ENCODE measurements at places on chromosomes 12 and 14.
A peak's percentile ranks its signal among the peaks of the same experiment; 100 is the strongest.

DNA sequence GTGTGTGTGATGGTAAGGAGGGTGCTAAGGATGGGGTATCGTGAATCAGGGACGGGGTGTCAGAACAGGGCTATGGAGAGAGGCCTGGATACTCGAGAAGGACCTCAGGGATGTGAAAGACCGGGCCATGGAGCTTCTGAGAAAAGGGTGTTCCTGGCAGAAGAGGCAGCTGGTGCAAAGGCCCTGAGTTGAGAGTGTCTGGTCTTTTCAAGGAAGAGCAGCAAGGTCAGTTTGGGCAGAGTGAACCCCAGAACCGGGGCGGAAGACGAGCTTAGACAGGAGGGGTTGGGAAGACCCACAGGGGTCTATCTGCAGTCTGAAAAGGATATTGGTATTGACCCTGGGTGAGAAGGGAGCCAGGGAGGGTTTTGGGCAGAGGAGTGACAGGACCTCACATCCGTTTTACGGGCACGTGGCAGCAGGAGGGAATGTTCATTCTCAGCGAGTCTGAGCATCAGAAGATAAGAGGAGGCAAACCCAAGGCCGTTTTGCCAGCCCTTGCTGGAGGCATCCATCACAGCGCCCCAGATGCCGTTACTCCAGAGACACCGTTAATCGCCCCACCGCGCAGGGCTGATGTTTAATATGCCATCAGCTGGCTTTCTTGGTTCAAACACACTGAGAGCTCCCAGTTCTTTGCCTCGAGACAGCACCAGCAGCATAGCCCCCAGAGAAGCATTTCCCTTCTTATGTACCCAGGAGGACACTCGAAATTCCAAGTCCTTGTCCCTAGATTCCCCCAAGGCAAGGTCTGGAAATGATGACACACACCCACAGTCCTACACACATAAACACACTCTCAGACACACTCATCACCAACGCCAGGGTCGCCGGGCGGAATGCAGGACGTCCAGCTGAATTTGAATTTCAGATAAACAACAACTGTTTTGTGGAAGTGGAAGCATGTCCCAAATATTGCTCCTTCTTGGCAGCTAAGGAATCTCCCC is 41.4 kb upstream of the EML1 start:
- DNase-seq: no peak

DNA sequence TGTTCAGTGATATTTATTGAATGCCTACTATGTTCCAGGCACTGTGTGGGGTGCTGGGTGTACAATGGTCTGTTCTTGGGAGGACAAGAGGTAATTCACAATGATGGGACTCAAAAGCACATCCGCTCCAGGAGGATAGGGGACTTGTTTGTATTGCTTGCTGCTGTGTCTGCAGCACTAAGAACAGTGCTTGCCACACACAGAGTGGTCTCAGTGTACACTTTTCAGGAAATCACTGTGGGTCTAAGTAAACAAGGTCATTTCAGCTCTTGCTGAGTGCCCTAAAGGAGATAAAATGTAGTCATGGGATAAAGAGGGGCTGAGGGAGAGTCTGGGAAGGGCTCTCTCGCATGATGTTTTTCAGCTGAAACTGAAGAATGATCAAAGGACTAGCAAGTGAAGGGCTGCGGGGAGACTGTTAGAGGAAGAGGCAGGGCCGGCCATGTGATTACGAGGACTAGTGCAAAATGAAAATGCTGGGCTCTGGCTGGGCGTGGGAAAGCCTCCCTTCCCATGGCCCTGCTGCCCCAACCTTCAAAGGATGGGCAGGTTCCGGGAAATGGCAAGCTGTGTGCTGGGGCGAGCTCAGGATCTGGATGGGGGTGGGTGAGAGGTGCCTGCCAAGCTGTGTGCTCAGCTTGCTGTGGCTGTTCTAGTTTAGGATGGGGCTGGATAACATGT is 39.1 kb downstream of the ADCK1 start:
- DNase-seq: no peak

DNA sequence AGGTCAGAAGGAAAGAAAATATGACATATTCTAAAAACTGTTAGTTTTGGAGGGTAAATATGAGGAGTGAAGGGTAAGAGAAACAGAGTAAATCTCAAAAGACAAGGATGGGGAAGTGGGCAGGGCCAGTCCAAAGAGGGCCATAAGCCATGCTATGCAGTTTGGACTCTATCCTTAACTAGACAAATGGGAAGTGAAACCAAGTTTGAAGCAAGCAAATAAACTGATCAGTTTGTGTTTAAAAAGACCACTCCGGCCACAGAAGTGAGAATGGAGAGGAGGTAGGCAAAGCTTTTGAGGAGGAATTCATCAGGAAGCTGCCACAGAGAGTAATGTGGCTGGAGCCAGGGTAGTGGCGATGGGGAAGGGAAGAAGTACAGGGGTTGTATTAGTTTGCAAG is 37.5 kb upstream of the DAAM1 start:
- no peak for DNase-seq

- no peak for DNase-seq
Measured at GRCh38 chr12:103769240-103769945, 71.6 kb downstream of the NT5DC3 start.

GRCh38 chr12:121990692-121991603 is 30.7 kb upstream of the BCL7A start:
- DNase-seq: no peak

DNA sequence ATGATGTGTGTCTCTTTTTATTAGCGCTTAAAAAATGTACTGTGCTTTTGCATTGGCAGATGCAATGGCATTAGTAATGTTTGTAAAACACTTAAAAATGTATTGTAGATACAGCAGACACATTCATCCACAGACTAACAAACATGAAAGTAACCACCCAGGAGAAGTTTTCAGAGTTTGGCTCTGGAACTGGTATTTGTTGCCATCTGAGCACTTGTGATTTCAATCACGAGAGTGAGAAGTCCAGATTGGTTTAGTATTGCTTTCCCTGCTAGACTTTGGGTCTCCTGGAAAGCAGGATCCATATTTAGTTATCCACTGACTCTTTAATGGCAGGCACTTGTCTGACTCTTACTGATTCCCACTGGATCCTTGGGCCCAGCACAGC is 13.2 kb downstream of the RASSF8 start:
- no peak for DNase-seq

- DNase-seq: no peak
Measured at GRCh38 chr12:94244165-94245133, 96.1 kb downstream of the PLXNC1 start.

- DNase-seq: no peak
Measured at GRCh38 chr12:96906498-96906848, 584 bp upstream of the NEDD1 start.

GRCh38 chr14:82328442-82328841 is 794.8 kb upstream of the SEL1L start:
- DNase-seq: no peak

DNA sequence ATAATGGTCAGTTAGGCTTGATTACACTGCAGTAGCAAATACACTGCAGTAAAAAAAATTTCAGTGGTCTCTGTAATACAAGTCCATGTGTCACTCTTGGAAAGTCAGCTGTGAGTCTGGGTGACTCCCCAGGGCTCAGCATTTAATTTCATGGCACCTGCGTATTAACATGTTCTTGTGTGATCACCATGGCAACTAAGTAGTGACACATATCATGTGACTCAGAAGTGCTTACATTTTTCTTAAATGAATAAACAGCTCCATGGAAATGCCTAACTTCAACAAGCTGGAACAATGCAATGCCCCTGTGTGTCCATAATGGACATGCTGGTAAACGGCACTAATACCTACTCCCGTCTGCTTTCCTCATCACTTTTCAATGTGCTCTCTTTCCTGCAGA is 88.5 kb upstream of the ANO4 start:
- DNase-seq: no peak

DNA sequence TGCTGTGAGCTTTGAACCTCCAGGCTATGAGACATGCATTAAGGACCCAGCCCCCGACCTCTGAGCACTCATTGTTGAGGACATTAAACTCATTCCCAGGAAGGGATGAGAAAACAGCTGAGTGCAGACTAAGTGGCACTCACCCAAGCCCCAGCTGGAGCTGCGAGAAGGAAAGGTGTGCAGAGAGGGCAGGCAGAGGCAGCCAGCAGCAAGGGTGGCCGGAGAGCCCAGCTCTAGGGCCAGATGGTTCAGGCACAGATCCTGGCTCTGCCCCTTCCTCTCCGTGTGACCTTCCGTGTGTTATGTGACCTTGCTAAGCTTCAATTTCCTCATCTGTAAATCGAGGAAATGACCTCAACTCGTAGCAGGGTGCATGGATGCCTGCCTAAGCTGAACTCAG is 3.7 kb downstream of the TSPAN11 start:
- DNase-seq: no peak

DNA sequence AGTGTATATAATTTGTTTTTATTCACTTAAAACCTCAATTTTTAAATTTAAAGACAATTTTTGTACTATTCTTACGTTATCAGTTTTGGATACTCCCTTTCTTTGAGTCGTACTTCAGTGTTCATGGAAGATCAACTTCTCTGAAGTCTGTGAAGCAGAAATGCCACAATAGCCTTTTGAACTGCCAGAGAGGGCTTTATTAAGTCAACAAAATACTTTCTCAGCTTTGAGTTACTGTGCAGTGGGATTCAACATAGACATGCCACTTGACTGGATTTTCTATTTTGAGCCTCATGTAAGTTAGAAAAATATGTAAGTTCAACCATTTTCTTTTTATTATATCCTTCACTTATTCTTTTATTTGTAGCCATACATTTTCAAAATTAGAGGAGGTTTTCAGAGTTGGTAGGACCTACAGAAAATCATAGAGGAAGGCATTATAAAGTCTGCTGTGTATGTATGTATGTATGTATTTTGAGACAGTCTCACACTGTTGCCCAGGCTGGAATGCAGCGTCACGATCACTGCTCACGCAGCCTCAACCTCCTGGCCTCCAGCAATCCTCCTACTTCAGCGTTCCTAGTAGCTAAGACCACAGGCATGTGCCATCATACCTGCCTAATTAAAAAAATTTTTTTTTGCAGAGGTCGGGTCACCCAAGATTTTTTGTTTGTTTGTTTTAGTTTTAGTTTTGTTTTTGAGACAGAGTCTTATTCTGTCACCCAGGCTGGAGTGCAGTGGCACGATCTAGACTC is 31.3 kb upstream of the BCAT1 start:
- DNase-seq: no peak

DNA sequence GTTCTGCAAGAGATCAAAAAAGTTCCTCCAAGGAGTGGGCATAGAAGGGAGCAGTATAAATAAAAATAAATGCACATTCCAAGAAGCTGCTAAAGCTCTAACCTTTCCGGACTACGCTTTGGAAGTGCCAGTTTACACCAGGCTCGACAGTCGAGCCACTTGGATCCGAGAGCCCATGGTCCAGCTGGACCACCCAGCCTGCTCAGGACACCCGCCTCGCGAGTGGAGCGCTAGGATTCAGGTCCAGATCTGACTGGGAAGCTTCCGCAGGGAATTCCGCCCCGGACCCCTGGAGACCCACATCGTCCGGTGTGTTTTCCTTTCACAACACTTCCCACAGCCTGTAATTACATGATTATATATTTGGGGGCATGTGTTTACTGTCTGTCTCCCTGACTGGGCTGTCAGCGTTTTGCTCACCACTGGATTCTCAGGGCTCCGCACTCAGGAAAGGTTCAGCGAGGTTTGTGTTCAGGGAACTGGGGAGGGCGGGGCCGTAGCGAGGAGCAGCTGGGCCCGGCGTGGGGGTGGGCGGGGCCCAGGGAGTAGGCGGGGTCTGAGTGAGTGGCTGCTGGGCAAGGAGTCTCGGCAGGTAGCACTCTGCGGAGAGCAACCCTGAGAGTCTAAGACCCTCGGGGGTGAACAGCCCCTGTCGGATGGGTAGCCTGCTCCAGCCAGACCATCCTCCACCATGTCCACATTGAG is 52.3 kb upstream of the TMEM263 start:
- DNase-seq: peak; percentile 59

- peak; percentile 62 for DNase-seq
Measured at GRCh38 chr14:91413547-91414474, 3.8 kb downstream of the CCDC88C start.

- DNase-seq: no peak
Measured at GRCh38 chr12:53750812-53751335, 905 bp downstream of the CISTR start.

Data from effector memory CD4-positive, alpha-beta T cell (primary cell).